ENCODE measurements at places on chromosomes 6 and 20.

DNA sequence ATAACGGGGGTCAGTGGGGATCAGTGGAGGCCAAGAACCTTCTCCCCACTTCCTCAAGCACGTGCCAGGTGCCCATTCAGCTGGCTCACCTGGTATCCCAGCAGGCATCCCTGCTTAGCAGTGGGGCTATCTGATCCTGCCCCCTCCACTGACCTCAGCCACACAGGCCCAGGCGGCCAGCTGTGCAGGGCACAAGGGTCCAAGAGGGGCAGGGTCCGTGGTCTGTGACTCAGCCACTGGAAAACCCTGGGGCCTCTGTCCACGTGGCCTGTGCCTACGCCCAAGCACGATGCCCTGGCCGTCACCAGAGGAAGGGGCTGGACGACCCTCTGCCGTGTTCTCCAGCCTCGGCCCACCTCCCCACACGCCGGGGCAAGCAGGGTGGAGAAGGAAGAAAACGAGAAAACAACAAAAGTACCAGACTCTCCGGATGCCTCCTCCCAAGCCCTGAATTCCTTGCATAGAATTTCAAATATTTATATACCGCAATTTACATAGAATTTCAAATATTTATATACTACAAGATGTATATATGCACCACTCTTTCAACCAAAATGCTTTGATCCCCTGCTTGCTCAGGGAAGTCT is 12.1 kb downstream of the PXDC1 start:
- DNase-seq: no peak

DNA sequence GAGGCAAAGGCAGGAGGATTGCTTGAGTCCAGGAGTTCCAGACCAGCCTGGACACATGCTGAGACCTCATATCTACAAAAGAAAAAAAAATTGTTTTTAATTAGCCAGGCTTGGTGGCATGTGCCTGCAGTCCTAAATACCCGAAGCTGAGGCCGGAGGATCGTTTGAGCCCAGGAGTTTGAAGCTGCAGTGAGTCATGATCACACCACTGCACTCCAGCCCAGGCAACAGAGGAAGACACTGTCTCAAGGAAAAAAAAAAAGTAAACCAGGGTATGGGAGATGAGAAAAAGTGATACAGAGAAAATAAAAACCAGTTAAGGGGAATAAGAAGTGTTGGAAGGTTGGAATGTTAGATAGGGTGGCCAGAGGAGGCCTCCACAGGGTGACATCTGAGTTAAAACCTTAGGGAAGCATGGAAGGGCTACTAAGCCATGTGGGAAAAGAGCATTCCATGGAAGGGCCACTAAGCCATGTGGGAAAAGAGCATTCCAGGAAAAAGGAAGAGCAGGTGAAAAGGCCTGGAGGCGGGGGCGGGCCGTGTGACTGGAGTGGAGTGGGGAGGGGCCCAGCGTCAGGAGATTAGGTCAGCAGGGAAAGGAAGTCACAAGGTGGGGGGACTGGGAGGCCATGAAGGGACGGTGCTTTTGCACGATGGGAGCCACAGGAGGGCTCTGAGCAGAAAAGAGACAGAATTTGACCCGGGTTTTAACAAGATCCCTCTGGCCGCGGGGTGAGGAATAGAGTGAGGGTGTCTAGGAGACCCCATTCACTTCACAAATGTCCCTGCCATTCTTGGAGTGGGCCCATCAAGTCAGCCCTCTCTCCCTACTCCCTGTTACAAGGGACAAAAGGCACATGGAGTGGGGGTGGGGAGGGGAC is 18.3 kb downstream of the CPNE5 start:
- no peak for DNase-seq

DNA sequence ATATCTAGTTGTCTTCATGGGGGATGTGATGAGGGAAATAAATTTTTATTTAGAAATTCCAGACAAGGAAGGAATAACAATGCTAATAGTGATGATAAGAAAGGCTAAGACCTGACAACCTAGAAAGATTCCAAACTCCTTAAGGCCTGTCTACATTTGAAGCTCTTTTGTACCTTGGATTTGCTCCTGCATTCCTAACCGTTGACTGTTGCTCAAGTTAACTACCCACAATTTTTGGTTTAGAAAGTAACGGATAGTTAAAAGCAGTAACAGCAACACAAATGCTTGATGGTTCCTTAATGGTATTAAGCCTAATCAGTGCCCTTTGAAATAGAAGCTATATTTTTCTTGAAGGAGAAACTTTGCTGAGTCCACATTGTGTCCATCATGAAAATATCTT is 52.9 kb downstream of the TRMT11 start:
- no peak for DNase-seq

DNA sequence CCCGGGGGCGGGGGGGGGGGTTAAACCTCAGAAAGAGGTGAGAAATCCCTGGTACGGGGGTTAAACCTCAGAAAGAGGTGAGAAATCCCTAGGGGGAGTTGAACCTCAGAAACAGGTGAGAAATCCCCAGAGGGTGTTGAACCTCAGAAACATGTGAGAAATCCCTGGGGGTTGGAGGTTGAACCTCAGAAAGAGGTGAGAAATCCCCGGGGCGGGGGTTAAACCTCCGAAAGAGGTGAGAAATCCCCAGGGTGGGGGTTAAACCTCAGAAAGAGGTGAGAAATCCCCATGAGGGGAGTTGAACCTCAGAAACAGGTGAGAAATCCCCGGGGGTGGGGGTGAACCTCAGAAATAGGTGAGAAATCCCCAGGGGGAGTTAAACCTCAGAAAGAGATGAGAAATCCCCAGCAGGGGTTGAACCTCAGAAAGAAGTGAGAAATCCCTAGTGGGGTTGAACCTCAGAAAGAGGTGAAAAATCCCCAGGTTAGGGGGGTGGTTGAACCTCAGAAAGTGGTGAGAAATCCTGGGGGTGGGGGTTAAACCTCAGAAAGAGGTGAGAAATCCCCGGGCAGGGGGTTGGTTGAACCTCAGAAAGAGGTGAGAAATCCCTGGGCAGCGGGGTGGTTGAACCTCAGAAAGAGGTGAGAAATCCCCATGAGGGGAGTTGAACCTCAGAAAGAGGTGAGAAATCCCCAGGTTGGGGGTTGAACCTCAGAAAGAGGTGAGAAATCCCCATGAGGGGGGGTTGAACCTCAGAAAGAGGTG is 87.4 kb downstream of the PLG start:
- no peak for DNase-seq

- DNase-seq: no peak
Observed at GRCh38 chr6:42359021-42359420, 92.7 kb downstream of the TRERF1 start.
